Activated T-cell treated with anti-CD3 and anti-CD28 coated beads for 1 hour (primary cell): ENCODE measurements at places on chromosomes 4 and X.

DNA sequence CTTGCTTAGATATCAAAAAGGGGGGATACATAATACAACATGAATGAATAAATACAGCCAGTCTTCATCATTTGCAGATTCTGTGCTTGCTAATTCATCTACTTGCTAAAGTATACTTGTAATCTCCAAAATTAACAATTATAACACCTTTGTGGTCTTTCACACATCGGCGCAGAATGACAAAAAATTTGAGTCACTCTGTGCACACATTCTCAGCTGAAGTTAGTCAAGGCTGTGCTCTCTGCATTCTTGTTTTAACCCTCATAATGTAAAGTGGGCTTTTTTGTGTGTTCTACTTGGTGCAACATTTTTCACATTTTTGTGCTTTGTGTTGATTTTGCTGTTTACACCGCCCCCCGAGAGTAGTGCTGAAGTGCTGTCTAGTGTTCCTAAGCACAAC lies 65.8 kb upstream of the GPRIN3 start:
- DNase-seq = no peak

- DNase-seq = peak; percentile 35
Measured at GRCh38 chr4:139734875-139735380, 69.3 kb downstream of the MGST2 start.

DNA sequence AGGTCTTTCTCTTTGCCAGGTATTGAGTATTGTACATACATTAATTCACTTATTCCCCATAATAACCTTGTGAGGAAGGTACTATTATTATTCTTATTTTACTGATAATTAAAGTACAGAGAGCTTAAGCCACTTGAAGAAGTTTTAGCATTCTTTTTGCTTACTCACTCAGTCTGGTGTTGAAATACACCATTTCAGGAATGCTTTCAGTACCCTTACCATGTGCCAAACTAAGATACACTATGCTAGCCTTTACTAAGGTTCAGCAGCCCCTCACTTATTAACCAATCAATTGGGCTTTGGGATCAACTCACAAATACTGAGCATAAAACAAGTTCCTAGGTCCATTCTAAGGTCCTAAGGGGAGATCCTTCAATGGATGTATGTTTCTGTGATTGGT lies 179.0 kb upstream of the FGF13 start:
- DNase-seq = no peak

DNA sequence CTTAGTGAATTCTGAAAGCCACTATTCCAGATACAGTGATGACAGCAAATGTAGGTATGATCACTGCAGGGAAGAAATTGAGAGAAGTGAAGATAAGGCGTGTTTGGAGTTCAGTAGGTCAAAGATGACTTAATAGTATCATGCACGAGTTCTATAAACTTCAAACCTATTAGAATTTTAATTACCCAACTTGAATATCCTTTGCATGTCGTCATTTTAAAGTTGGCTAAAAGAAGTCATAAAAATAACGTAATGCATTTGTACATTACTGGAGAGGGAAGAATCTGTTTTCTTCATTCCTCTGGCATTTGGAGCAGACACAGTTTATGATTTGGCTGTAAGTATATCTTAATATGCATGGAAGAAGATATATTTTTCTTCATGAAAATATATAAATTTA lies 68.6 kb upstream of the MXRA5 start:
- no peak for DNase-seq

DNA sequence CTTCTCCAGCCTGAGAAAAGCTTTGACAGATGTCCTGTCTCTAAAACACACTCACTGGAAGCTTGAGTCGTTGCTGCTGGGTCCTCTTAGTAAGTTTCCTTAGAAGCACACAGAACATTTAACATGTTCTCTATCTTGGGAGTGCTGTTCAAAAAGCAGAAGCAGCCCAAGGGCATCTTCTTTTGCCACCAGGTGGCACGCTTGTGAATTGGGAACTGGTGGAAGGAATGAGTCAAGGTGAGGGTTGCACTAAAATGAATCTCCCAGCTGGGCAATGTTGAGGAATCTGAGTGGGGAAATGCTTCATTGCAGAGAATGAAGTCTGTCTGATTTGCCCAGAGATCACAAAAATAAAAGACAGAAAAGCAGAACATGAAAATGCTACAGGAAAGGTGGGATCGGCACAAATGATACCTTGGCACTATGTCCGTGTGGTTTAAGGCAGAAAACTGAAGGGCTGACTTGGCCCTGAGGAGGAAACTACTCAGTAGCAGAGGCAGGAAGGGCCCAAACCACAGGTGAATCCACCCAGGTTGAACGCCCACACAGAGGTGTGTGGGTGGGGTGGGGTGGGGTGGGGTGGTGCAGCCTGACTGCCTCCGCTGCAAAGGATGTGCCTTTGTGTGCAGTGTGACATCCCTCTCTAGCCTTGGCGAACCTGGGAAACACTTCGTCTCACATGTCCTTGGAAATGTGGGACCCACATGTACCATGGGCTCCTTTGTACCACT lies 26.0 kb downstream of the KIT start:
- DNase-seq = peak; percentile 29

DNA sequence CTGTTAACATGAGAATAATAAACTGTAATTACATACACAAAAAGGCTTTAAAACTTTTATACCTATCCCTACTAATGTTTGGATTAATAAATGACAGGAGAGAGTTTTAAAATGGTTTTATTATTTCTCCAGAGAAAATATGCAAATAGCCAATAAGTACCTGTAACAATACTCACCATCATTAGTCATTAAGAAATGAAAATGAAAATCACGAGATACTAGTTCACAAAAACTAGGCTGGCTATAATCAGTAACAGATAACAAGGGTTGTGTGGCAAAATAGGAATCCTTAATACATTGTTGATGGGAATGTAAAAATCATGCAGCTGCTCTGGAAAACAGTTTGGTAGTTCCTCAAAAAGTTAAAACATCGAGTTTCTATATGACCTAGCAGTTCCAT lies 25.2 kb upstream of the AP1AR start:
- no peak for DNase-seq

DNA sequence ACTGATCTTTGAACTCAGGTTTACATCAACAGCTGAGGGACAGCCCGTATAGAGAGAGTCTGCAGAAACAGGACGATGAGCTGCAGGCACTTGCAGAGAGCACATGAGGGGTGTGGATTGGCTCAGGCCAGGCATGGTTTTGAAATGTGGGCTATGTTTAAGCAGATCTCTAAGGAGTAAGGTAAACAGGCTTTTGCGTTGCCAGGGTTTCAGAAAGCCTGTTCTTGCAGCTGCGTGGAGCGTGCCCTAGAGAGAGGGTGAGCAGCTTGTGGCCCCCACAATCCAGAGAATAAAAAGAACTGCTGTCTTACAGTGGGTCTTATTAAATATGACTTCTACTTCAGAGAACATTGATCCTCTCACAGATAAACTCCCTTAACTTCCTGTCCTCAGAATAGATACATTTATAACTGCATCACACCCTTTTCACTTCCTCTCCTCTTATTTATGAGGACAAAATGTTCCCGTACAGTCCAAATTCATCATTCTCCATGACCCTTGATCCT lies 64.1 kb downstream of the TMA16 start:
- peak; percentile 2 for DNase-seq

DNA sequence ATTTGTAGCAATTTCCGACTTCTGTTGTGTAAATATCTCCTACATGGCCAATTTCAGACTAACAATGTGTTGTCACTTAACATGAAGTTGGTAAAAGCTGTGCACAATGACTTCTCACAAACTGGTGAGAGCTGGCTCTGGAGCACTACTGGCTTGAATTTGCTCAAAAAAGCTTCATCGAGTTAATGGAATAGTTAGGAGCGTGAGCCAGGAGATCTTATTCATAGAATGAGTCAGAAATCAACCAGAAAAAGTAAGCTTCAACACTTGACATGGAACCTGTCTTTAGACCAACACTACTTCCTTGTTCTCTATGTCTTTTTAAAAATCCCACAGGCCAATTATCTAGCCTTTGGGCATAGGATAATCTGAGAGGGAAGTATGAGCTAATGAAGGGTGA lies 7.9 kb upstream of the CHRDL1 start:
- no peak for DNase-seq

- no peak for DNase-seq
Measured at GRCh38 chr4:15992167-15992485, 29.2 kb upstream of the FGFBP2 start.
